SK-MEL-5 (cell line): ENCODE measurements at places on chromosomes 2 and 18. TPM values are rescaled to one million over a fixed set of nuclear protein-coding genes. Genes with fewer than 3 reads are reported as not detected.

The C1QL2 gene
- total RNA-seq, result not detected in 2 replicates

The UGT1A8 gene
- total RNA-seq, result not detected in 2 replicates

The PGAP1 gene
- total RNA-seq, result 3.1 and 3.6 TPM in 2 replicates

The MRPS5 gene
- total RNA-seq, result 114 and 124 TPM in 2 replicates

The POTEC gene
- not detected in 2 replicates for total RNA-seq

The GAD1 gene
- 18.1 and 23.5 TPM in 2 replicates for total RNA-seq

The DNAJB2 gene
- 25.8 and 33.2 TPM in 2 replicates for total RNA-seq

The LYG1 gene
- 0.29 and 0.50 TPM in 2 replicates for total RNA-seq

The GPR45 gene
- total RNA-seq, result 0.21 and 0.98 TPM in 2 replicates

The CDH20 gene
- total RNA-seq, result not detected in 2 replicates

The CXCR1 gene
- total RNA-seq, result not detected in 2 replicates

The PRSS56 gene
- total RNA-seq, result not detected in 2 replicates

The GCG gene
- total RNA-seq, result not detected in 2 replicates

The MALT1 gene
- 15.2 and 16.7 TPM in 2 replicates for total RNA-seq

The ZNF396 gene
- 4.5 and 5.1 TPM in 2 replicates for total RNA-seq

The TCF23 gene
- not detected in 2 replicates for total RNA-seq

The GTF2A1L gene
- total RNA-seq, result not detected in 2 replicates

The LOXHD1 gene
- total RNA-seq, result not detected in 2 replicates

The CCDC121 gene
- total RNA-seq, result 10.9 and 14.1 TPM in 2 replicates

The TMEM200C gene
- 0.03 and 0.05 TPM in 2 replicates for total RNA-seq

The CIB4 gene
- total RNA-seq, result not detected in 2 replicates

The HSBP1L1 gene
- 23.4 and 28.1 TPM in 2 replicates for total RNA-seq

The CNRIP1 gene
- 28.4 and 34.9 TPM in 2 replicates for total RNA-seq

The CGREF1 gene
- 20.4 and 22.3 TPM in 2 replicates for total RNA-seq

The FSHR gene
- not detected in 2 replicates for total RNA-seq

The KCNJ3 gene
- total RNA-seq, result not detected in 2 replicates

The RUFY4 gene
- not detected in 2 replicates for total RNA-seq

The MAP3K19 gene
- total RNA-seq, result not detected in 2 replicates

The SLC40A1 gene
- total RNA-seq, result 0.92 and 2.0 TPM in 2 replicates
